ENCODE measurements at places on chromosomes 4 and X.

- DNase-seq = no peak
Measured at GRCh38 chrX:42869659-42870476, 91.9 kb upstream of the PPP1R2C start.

DNA sequence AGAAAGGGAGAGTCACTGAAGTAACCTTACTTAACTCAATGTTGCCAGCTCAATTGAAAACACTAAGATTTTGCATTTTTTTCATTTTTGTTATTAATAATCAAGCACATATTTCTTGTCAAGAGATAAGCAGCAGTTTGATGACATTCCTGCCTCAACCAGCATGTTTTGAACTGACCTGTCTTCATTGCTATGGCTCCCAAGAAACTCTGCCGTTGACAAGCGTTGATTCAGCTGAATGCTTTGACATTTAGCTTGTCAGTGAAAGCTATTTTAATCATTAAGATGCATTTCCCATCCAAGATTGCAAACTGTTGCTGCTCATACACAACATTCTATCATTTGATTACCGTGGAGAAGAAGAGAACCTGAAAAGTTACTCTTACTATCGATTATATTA lies 5.9 kb downstream of the NAA11 start:
- no peak for DNase-seq

DNA sequence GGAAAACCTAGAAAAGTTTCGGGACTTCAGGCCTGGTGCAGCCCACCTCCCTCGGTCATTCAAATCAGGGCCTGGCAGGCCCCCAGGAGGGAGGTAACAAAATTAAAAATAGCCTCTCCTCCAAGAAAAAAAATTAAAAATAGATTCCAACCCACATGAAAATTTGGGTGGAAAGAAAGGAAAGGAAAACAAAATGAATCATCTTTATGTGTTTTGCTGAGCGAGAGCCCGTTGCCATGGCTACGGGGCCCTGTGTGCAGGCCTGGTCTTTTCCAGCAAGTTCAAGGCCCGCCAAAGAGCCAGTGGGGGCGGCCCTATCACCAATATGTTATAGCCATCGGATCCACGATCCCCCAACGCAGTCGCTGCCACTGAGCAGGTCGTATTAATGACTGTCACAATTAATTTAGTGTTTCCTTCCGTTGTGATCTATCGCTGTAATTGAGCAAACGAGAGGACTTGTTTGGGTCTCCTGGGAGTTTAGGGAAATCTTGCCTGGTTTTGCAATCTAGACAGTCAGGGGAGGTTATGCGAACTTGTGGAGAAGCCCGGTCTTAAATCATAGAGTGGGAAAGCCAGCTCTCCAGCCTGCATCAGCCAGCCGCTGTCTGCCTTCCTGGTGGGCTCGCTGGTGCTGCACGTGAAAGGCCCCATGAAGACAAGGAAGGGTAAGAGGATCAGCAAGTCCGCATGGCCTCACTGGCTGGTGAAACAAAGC lies 452.4 kb downstream of the BCOR start:
- DNase-seq = no peak

- DNase-seq = no peak
Measured at GRCh38 chr4:30716681-30717207, 3.4 kb upstream of the PCDH7 start.

DNA sequence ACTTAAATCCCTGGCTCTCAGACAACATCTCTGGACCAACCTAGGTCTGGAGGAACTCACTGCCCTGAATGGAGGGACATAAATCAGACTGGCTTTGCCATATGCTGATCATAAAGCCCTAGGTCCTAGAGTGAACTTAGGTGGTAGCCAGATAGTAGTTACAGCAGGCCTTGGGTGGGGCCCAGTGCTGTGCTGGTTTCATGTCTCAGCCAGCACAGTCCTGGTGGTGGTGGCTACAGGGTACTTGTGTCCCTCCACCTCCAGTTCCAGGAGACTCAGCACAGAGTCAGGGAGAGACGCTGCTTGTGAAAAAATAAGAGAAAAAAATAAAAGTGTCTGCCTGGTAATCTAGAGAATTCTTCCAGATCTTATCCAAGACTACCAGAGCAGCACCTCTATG lies 40.3 kb downstream of the GSX2 start:
- DNase-seq = no peak

DNA sequence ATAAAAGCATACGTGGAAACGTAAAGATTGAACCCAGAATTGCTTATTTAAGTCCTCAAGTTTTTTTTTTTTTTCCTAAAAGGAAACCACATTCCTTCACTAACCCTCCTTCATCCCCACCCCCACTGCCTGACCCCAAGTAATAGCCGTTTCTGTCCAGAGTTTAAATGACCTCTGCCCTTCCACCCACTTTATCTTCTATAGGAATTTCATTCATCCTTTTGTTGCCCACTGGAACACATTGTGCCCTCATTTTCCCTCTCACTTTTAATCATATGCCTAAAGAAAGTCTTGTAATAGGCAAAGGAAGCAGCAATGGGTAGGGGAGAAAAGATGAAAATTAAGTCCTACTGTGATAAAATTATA lies 62.7 kb downstream of the SH3RF1 start:
- DNase-seq = no peak

- DNase-seq = no peak
Measured at GRCh38 chr4:65656008-65656407, 14.3 kb downstream of the EPHA5 start.

GRCh38 chrX:153882086-153882498 lies 3.9 kb downstream of the L1CAM start:
- no peak for DNase-seq

- no peak for DNase-seq
Measured at GRCh38 chr4:85107553-85107952, 141.1 kb upstream of the WDFY3 start.

DNA sequence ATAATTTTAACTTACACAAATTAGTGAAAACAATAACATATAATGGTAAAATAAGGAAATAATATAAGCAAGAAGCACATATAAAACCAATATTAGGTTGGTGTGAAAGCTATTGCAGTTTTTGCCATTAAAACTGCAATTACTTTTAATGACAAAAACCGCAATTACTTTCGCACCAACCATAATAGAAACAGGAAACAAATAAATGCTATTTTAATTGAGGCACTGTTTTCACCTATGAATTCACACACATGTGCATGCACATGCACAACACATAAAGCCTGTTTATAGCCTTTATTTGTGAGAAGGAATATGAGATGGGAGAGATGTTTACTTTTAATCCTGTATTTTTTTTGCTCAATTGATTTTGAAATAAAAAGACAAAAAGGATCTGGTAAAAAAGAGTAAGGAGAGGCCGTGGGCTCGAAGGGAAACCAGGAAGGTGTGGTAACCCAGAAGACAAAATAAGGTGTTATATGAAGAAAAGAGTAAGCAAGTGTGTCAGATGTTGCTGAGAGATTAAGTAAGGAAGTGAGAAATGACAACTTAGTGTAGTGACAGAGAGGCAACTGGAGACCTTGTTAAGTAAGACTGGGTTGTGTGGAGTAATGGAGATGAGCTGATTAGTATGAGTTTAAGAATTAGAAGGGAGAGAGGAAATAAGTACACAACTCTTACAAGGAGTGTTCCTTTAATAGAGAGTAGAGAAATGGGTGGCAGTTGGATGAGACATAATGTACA lies 69.0 kb downstream of the KLHL13 start:
- no peak for DNase-seq

DNA sequence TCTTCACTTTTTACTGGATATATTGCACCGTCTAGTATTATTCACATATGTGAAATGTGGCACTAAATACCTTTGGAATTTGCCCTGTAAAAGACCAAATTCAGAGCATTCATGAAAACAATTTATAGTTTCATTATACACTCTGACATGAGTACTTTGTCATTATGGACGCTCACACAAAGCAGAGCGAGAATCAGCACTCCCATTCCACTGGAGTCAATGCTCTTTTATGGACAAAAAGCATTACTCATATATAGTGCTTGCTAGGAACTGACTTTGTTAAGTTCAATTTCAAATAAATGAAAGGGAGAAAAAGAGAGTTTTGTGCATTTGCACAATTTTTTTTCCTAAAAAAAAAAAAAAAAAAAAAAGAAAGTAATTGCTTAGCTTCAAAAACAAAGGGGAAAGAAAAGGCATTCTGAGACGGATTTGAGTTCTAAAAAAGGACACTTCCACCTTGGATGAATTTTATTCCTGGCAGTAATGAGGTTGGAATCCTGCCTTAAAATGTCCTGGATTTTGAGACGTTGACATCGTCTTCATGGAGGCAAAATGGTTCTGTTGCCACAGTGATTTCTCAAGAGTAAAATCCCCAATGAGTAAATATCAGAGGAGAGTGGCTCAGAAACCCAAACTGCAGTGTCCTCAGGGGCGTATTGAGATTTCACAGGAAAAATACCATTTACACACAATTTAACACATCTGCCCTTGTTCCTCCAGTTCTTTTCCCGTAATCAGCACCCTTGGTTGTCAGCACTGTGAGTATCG lies 34.8 kb downstream of the CCDC149 start:
- no peak for DNase-seq

GRCh38 chr4:124279741-124280140 lies 432.8 kb downstream of the ANKRD50 start:
- no peak for DNase-seq

DNA sequence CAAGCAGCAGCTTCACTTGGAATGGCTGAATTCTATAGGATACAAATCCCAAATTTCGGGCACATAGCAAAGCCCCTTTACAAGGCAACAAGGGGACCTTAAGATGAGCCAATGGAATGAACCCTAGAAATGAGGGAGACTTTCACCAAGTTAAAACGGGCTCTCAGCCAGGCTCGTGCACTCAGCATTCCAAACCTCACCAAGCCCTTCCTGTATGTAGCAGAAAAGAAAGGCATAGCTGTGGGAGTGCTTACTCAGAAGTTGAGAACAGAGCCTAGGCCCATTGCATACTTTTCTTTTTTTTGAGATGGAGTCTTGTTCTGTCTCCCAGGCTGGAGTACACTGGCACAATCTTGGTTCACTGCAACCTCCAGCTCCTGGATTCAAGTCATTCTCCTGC lies 10.8 kb upstream of the HERC5 start:
- DNase-seq = no peak

DNA sequence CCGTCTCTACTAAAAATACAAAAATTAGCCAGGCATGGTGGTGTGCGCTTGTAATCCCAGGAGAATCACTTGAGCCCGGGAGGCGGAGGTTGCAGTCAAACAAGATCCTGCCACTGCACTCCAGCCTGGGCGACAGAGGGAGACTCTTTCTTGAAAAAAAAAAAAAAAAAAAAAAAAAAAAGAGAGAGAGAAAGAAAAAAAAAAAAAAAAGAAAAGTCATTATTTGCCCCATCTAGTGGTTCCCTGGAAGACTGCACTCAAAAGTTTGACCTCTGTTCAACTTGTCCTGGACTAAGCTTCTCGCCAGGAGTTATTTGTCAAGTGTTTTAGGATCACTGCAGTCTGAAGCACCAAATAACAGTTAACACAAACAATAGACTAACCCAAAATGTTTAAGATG lies 45.3 kb upstream of the KCTD8 start:
- DNase-seq = no peak

- DNase-seq = no peak
Measured at GRCh38 chr4:83929550-83929949, 393.6 kb downstream of the GPAT3 start.

- no peak for DNase-seq
Measured at GRCh38 chrX:155094468-155095061, 23.3 kb downstream of the BRCC3 start.

- DNase-seq = no peak
Measured at GRCh38 chrX:149312988-149313387, 192.1 kb downstream of the IDS start.

DNA sequence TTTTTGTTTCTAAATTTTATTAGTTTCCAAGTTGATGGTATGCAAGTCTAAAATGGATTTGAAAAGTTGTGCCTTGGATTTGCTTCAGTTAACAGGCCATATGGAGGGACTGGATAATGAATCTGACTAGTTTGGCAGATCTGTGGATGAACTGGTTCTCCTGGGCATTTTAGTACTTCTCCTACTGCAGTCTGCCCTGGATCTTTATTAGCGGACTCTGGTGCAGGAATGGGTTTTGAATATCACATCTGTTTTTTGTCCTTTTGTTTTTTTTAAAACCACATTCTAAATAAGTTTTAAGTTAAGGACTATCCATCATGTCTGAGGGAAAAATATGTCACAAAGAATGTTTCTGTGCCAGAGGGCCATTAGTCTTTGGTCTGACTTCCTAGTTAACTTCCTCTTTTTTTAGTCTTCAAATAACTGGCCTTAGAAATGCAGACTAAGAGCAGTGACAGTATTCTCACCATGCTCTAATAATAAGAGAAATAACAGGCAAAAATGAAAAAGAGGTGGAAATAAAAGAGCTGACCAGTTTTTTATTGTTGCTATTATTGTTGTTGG lies 13.9 kb upstream of the DCK start:
- DNase-seq = no peak

GRCh38 chr4:22356987-22357596 lies 158.8 kb downstream of the ADGRA3 start:
- no peak for DNase-seq

DNA sequence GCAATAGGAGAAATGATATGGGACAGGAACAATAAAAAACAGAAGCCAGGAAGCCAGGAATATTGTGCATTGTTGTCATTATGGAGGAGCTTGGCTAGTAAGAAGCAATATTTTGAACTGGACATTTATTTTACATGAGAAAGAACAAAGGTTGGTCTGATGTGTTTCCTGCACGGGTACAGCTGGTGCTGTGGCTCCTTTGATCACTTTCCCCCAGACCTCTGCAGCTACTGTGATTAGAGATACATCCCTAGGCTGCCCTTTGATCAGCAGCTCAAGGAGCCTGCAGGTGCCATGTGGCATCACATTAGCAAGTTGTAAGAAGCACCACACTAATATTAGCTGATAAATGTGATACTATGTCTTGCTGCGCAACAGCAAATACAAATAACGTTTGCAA lies 2.5 kb downstream of the PDGFC start:
- no peak for DNase-seq

GRCh38 chrX:87900320-87900908 lies 382.8 kb downstream of the KLHL4 start:
- no peak for DNase-seq

DNA sequence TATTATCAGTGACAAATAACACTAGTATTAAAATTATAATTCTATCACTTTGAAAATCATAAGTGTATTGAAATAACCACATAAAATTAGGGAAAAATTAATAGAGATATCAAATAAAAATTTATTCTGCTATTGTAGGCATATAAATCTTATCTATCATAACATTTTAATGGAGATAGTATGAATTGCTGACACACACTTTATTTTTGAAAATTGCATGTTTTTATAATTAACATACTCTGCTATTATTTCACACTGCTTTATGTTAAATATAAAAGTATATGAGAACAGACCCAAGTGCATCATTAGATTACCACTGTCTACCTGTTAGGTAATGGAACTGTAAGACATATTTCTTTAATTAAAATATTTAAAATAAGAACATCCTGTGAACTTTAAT lies 2150.2 kb downstream of the ARAP2 start:
- no peak for DNase-seq

DNA sequence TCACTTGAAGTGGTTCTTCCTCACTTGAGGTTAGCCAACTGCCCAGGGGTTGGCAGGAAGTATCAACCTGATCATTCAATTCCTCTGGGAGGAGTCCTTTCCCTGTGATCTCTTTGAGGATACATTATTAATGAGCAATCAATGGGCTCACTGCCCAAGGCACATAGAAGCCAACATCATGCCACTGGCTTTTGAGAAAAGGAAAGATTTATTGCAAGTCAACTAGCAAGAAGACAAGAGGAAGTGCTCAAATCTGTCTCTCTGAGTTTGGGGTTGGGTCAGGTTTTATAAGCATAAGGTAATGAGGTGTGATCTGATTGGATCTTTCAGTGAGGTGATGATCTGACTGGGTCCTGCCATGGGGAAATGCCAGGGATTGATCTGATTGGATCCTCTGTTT lies 39.6 kb downstream of the FGFBP1 start:
- DNase-seq = no peak

GRCh38 chr4:100062921-100063320 lies 112.8 kb upstream of the H2AZ1 start:
- DNase-seq = no peak
